ENCODE measurements at places on chromosomes 5 and 9.

GRCh38 chr5:66326276-66326675 is 182.2 kb downstream of the SREK1 start:
- DNase-seq = no peak

GRCh38 chr5:17204133-17204489 is 13.3 kb upstream of the BASP1 start:
- DNase-seq = no peak

GRCh38 chr5:145586661-145587307 is 248.4 kb downstream of the PRELID2 start:
- DNase-seq = no peak

DNA sequence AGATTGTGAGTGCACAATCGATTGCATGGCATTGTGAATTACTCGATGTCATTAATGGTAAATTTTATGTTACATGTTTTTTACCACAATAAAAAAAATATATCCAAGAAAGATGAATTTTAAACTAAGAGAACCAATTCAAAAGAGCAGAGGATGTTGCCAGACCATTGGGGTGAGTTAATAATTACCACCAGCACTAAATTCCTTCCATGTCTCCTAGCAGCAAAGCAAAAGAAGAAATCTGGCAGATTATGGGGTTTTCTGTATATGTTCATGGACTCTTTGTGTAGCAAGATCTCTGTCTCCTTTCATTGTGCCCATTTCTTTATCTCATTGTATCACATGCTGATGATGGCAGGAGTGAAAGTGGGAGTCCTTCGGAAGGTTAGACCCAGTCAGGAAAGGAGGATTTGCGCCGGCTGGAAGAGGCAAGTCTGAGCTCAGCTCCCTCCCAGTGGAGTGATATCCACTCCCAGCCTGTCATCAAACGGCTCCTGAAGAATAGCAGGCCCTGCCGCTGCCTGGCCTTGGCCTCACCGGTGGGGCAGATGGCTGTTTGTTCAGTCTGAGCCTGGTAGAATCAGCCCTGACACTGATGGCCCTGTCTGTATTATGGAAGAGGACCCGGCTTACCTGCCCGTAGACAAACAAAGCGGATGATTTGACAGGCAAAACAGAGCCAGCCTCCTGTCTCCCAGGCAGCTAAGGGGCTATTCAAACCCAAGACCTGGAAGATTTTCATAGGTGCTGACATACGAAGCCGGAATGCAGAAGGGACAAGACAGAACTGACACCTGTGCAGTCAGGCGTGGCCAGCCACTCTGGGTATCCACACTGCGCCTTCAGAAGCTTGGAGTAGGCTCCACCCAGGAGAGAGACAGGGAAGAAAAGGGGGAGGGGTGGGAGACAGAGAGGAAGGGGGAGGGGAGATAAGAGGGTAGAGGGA is 21.9 kb upstream of the FOXE1 start:
- no peak for DNase-seq

DNA sequence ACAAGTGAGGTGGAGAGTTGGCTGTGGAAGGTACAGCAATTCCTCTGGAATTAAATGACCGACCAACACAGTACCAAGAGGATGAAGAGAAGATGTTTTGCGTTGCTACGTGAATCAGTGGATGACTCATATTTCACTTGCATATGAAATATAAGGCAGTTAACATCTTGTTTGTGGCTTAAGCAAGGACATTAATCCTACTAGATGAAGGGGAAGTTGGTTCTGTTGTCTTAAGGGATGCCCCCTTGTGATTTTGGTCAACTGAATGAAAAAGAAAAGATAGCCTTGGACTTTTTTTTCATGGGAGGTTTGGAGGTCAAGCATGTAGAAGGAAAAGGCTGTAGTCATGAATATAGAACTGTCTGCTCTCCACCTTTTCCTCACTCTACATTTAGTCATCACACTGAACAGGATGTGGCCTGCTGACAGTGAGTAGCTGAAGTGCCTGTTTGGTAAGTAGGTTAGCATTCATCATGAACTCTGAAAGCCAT is 33.9 kb downstream of the VLDLR start:
- DNase-seq = no peak

GRCh38 chr9:18423791-18424531 is 50.0 kb upstream of the ADAMTSL1 start:
- no peak for DNase-seq

DNA sequence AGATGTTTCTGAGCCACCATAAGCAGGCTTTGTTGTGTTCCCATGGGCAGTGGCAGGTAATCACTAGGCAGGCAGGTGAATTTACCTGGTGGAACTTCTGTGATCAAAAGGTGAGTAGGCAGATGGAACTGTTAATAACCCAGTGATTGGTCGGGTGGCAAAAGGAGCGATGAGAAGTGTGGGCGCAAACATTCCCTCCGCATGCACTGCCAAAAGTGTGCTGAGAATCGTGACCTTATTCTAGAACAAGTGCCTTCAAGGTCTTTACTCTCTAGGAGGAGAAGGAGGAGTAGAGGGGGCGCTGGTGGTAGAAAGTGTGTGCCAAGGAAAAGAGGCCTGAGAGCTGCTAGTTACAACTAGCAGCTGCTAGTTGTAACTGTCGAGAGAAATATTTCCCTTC is 3.3 kb downstream of the OTULINL start:
- DNase-seq = no peak

DNA sequence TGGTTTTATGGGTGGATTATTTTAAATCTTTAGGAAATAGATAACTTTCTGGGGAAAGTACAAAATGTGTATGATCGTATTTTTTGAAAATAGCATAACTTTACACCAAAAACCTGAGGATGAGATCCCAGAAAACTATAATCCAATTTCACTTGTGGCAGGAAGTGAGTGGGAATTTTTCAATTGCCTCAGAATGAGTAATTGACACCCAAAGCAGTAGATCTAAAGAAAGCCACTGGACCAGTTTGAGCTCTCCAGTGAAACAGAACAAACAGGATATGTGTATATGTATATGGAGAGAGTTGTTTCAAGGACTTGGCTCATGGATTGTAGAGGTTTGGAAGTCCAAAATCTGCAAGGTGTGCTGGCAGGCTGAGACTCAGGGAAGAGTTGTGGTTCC is 109.2 kb upstream of the SHB start:
- DNase-seq = no peak

DNA sequence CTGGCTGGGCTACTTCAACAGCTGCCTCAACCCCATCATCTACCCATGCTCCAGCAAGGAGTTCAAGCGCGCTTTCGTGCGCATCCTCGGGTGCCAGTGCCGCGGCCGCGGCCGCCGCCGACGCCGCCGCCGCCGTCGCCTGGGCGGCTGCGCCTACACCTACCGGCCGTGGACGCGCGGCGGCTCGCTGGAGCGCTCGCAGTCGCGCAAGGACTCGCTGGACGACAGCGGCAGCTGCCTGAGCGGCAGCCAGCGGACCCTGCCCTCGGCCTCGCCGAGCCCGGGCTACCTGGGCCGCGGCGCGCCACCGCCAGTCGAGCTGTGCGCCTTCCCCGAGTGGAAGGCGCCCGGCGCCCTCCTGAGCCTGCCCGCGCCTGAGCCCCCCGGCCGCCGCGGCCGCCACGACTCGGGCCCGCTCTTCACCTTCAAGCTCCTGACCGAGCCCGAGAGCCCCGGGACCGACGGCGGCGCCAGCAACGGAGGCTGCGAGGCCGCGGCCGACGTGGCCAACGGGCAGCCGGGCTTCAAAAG is 36.9 kb upstream of the TTC1 start:
- DNase-seq = no peak

- DNase-seq = no peak
Measured at GRCh38 chr5:143691945-143692290, 120.0 kb upstream of the HMHB1 start.

DNA sequence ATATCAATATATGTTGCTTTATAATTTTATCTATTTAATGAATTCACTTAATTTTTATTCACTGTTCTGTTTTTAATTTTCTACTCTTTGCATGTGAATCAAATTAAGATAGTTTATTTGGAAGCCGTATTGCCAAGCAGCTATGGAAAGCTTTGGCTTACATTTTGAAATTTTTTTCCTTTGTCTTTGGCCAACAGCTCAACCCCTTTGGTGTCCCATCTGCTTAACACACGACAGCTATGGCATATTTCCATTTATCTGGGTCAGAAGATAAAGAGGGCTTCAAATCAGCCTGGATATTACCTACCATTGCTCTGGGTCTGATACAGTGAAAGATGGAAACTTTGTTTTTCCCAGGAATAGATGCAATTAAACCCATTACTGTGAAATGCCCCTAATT is 201.0 kb downstream of the WDR70 start:
- no peak for DNase-seq

DNA sequence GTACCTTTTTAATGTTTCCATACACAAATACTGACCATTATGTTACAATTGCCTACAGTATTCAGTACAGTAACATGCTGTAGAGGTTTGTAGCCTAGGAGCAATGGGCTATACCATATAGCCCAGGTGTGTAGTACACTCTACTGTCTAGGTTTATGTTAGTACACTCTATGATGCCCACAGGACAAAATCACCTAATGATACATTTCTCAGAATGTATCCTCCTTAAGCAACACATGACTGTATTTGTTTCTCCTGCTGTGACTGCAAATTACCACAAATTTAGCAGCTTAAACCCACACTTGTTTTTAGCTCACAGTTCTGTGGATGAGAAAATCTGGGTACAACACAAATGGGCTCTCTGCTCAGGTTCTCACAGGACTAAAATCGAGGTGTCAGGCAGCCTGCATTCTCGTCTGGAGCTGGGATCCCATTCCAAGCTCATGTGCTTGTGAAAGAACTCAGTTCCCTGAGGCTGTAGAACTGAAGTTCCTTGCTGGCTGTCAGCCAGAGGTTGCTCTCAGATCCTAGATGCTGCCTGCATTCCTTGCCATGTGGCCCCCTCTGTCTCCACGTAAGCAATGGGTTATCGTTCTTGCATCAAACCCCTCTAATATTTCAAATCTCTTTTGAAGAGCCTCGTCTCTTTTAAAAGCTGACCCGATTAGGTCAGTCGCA is 38.6 kb upstream of the PIK3R1 start:
- no peak for DNase-seq

- no peak for DNase-seq
Measured at GRCh38 chr9:116030517-116030916, 123.1 kb upstream of the PAPPA start.

DNA sequence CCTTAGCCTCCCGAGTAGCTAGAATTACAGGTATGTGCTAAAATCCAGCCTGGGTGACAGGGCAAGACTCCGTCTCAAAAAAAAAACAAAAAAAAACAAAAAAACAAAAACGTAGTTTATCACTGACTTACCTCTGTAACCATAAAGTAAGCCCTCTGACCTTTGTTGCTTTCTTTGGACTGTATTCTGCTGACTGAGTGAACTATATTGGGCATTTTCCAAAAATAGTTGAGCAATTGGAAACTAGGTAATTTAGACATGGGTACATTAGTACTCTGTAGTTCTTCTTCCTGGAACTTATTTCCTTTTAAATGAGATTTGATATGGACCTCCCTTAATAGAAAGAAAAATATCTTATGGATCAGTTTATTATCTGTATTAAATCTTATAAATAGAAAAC is 66.6 kb downstream of the ANKHD1 start:
- DNase-seq = no peak

GRCh38 chr5:180303226-180304015 is 11.5 kb upstream of the MAPK9 start:
- DNase-seq = no peak

DNA sequence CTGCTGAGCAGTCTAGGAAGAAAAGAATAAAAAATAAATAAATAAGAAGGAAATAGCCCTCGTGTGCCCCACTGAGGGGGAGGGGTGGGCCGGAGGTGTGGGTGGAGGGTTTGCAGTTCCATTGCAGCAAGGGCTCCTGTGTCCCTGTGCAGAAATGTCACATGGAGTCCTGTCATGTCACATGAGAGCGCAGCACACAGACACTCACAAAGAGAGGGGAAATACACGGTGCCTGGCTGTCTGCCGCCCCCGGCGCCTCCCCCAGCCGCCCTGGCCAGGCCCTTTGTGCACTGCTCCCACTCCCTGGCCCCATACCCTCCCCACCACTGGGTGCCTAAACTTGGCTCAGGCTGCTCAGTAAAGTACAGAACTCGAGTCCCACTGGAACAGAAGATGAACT is 55.6 kb upstream of the SPTLC1 start:
- DNase-seq = no peak

- peak; percentile 2 for DNase-seq
Measured at GRCh38 chr5:137629646-137630045, 106.2 kb downstream of the KLHL3 start.

DNA sequence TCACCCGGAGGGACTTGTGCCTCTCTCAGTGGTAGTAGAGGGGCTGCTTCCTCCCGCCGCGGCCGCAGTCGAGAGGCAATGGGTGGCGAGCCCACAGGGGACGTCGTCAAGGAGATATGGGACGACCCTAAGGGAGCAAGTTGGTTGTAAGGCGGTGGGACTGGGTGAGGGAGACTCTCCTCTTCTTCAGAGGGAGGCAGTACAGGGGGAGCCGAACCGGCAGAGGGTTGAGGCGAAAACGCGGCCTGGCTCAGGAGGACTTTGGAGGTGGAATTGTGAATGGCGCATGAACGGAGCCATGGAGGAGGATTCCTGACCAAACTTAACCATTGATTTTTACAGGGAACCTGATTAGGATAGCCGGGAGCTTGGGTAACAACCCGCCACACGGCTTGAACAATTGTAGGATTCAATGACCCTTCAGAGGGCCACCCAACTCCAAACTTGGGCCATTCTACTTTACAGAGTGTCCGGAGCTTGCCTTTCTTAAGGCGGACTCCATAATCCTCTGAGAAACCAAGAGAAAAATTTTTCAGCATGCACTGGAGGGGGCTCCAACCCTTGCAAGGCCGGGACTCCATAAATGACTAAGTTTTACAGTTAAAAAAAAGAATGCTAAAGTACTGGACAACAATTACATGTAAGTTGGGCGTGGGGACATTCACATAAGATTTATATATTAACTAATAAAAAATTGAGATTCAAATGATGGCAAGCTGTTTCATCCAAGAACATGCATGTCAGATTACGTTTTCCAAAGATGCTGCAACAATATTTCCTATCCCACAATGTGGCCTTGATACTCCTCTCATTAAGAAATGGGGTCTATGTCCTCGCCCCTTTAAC is 19.4 kb upstream of the RHOBTB3 start:
- DNase-seq = no peak

- no peak for DNase-seq
Measured at GRCh38 chr5:107668154-107669095, 2.3 kb downstream of the EFNA5 start.

GRCh38 chr5:135690466-135690865 is 111.7 kb upstream of the CXCL14 start:
- DNase-seq = no peak

GRCh38 chr5:65268525-65268924 is 213.2 kb downstream of the ADAMTS6 start:
- DNase-seq = no peak

GRCh38 chr9:37290940-37291485 is 131.5 kb upstream of the GRHPR start:
- DNase-seq = no peak

All from NCI-H1417 treated with DMSO at 0.1 percent for 48 hours (cell line).